Skin of body (tissue), 3 donors: ENCODE measurements at places on chromosomes 11 and 22. TPM values are rescaled to one million over a fixed set of nuclear protein-coding genes. Genes with fewer than 3 reads are reported as not detected.

DNA sequence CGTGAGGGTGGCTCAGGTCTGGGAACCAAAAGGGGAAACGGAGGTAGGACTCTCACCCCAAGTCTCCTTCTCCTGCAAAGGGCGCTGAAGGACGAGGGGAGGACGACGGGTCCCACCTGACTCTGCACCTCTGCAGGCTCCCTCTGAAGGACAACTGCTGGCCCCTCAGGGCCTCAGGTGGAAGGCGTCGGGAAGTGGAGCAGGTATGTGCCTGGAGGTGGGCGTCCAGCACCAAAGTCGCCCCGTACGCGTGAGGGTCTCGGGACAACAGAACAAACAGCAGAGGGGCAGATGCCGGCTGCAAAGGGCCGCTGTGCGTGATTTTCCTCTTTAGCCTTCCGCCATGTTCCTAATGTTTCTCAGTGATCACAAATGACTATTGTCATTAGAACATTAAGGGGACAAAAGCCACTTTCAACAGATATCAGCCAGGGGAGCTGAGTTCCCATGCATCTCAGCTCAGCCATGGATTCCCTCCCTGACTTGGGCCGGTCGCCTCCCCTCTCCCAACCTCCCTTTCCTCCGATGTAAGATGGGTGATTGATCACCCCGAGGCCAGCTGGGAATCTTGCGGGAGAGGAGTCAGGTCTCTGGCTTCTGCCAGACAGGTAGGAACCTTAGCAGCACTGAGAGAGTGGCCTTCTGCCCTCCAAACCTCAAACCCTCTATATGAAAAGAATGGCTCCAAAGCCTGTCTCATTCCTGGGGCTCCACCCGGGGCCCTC lies 836 bp downstream of the SLC16A8 start:
- no peak for DNase-seq

GRCh38 chr11:128116447-128116846 lies 470.9 kb downstream of the ETS1 start:
- no peak for DNase-seq

DNA sequence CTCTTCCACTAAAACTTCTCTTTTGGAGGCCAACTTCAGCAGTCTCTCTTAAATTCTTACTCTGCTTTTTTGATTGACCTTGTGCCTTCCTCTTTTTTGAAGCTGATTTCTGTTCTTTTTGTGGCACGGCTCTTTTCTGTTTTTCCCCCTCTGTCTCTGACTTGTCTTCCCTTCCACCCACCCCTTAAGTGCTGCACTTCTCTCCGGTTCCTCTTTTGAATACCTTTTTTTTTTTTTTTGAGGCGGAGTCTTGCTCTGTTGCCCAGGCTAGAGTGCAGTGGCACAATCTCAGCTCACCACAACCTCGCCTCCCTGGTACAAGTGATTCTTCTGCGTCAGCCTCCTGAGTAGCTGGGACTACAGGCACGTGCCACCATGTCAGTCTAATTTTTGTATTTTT lies 211.9 kb downstream of the BLID start:
- DNase-seq = no peak

Gene SLC22A8
- total RNA-seq = not detected

Gene YPEL4
- total RNA-seq = 1.1 TPM
